Iris pigment epithelial cell (primary cell): ENCODE measurements at places on chromosomes 5 and 9.

DNA sequence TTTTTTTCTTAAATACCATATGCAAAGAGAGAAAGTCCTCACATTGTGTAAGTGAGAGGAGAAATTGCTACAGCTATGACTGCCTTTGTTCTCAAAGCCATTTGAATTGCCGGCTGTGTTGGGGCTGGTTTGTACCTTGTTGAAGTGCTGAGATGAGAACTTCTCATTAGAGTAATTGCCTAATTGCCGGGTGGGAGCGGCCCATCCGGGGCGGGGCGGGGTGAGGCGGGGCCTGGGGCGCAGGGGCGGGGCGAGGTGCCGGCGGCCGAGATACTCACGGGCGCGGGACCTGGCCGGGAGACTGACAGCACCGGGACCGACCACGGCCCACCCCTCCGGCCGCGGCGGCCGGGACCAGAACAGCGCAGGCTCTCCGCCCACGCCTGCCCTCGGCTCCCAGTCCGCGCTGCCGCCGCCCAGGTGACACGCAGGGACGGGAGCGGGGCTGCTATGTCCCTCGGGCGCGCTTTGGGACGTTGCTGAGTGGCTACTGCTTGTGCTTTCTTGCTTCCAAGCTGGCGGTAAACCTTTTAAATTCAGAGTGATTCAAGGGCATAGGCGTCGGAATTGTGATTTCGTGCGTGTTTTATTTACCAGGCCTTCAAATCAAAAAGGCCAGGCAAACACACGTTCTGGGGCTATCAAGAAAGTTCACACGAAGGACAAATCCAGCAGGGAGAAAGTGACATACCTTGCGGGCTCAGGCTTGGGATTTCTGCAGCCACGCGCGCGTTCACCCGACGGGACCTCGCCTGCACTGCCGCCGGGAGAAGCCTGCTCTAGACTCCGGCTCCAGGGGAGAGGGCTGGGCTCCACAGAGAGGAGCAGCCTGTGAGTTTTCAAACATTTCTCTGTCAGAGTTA is 269.1 kb downstream of the FANCC start:
- peak; percentile 54 for DNase-seq

GRCh38 chr5:8366266-8366665 is 497.3 kb downstream of the MTRR start:
- DNase-seq = no peak

DNA sequence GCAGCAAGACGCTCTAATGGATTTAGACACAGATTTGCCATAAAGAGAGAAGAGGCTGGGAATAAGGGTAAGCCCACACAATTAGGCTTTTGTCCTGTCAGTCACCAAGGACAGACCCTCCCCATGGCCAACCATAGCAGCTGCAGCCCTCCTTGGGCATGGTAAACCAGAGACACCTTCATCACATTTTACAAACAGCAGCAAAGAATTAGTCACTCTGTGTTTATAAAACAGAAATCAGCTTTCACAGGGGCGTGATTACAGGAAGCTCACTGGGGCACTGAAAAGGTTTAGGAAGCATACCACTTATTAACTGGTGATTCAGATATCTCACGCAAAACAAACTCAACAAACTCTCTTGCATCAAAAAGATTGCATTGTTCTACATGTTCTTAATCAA is 37.3 kb upstream of the ZNF622 start:
- peak; percentile 59 for DNase-seq

- DNase-seq = no peak
These were observed 77.1 kb downstream of the NTNG2 start for GRCh38 chr9:132238992-132239391.

- no peak for DNase-seq
These were observed 19.9 kb downstream of the VAV2 start for GRCh38 chr9:133971981-133972941.

GRCh38 chr5:16673241-16674201 is 56.7 kb upstream of the RETREG1 start:
- no peak for DNase-seq

- DNase-seq = no peak
These were observed 22.8 kb upstream of the FUBP3 start for GRCh38 chr9:130556396-130557076.

GRCh38 chr5:98641671-98642070 is 131.8 kb upstream of the RGMB start:
- DNase-seq = no peak

DNA sequence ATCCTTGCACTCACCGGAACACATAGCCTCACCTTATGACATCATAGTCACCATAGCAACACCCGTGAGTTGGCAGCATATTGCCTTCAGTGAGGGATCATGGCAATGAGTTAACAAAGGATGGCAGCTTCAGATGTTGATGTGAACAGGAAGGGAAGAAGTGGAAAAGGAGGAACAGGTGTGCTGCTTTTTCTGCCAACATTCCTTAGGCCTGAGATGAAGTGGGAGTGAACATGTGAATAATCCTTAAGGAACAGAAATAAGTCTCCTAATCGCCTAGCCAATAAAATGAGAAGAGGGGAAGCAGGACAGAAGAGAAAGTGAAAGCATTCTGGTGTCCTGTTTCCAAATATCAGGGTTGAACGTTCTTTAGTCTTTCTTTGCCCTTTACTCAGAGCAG is 360.0 kb downstream of the BRINP1 start:
- peak; percentile 42 for DNase-seq

GRCh38 chr5:129460936-129461710 is 1.0 kb downstream of the ADAMTS19 start:
- DNase-seq = peak; percentile 9

DNA sequence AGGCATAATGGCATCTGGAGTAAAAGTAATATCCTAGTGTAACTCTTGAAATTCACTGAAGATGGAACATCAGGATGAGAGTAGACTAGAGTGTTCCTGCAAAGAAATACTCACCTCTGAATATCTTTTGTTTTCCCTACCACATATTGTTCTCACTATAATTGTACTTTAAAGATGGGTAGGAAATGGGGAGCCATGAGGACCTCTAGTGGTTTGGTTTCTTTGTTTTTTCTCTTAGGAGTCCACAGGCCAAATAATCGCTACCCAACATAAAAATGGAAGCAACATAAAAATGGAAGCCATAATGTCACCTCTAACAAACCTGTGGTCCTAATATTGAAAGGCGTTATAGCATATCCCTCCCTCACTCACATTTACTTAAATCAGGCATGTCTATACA is 2375.8 kb downstream of the MAT2B start:
- no peak for DNase-seq

GRCh38 chr5:137668637-137669036 is 67.3 kb downstream of the KLHL3 start:
- no peak for DNase-seq

DNA sequence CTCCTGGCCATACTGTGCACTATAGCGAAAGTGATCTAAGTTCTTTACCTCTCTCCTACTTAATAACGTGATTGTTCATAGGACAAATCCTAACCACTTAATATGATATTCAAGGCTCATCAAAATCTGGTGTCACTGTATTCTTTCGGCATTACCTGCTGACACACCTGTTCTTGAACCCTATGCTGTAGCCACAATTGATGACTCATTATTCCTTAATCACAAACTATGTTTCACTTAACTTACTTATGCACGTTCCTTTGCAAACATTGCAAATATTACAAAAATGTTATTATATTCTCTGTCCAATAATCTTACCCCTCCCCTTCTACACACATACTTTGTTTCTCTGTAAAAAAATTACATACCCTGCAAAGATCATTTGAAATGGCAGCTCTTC is 158.1 kb upstream of the ADRA1B start:
- DNase-seq = no peak
